Stimulated activated CD8-positive, alpha-beta memory T cell treated with anti-CD3 and anti-CD28 coated beads, Interleukin-7, amount 100 ng/mL, for 24 hours (primary cell): ENCODE measurements at places on chromosomes 7 and 10.

DNA sequence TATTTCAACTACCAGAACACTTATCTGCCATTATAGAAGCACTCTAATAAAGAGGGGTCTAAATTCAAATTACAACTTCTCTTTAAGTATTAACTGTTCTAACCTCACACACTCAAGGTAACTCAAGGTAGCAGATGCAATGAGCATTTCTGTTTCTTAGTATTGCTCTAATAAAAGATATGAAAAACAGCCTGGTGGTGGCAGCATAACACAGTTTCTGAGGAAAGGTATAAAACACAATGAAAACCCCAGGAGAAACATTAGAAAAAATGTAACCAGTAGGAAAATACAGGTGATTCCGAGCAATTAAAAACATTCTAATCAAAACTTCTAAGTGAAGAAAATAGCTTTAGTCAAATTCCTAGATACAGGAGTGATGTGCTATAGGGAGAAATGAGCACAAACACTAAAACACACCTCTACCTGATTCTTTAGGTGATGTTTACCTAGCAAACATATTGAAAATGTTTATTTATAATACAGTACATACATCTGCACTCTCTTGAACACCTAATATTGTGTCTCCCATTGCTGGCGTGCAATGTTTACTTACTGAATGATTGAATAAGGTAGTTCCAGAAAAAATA lies 3.5 kb downstream of the MKRN1 start:
- DNase-seq, result no peak

- no peak for DNase-seq
These were observed 495.2 kb downstream of the PLXNA4 start for GRCh38 chr7:132080967-132081668.

DNA sequence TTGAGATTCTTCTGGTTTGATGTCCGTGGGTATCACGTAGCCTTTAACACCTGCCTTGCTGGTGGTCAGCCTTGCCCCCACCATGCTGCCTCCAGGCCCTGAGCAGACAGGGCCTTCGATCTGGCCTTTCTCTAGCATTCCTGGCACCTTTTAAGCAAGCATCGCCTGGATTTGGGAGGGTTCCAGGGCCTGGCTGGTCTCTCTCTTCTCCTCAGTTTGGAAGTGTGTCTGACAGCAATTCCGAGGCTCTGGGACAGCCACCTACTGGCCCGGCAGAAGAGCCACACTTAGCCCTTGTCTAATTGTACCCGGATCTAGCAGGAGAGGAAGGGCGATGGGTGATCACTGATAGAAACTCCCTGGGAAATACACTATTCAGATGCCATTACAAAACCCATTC lies 441.3 kb upstream of the MKI67 start:
- DNase-seq, result no peak

- no peak for DNase-seq
These were observed 14.7 kb downstream of the SPAM1 start for GRCh38 chr7:123939784-123940183.

GRCh38 chr10:110175406-110175805 lies 32.0 kb upstream of the MXI1 start:
- no peak for DNase-seq

GRCh38 chr10:95355301-95355700 lies 64.5 kb upstream of the PDLIM1 start:
- DNase-seq, result no peak

DNA sequence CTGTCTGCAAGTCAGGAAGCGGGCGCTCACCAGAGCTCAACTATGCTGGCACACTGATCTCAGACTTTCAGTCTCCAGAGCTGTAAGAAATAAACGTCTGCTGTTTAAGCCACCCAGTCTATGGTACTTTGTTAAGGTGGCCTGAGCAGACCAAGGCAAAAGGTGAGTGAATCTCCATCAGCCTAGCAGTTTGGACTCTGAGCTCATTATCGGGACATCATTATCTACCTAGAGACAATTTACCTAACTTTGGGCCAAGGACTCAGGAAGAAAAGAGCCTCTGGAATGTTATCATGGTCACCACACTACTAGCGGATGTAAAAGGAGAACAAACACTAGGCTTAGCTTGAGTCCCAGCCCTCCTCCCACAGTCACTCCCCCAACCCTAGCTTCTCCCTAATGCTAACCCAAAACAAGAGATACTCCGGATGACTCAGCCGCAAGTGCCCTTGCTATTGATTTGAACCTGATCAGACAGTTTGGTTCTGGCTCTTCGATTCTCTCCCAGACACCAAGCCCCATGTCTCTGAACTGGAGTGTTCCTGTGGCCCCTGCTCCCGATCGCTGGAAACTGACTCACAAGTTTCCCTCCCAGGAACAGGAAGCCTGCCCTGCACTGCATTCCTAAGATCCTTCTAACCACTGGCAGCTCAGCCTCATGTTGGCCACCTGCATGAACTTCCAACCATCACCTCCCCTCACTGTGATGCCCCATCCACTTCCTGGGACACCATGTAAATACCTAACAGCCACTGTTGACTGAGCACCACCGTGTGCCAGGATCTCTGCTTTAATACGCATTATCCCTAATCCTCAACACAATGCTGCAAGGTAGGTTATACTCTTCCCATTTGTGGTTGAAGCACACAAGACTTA lies 34.5 kb downstream of the CREB3L2 start:
- no peak for DNase-seq

- DNase-seq, result no peak
These were observed 138.2 kb upstream of the PLPP4 start for GRCh38 chr10:120318862-120319261.

DNA sequence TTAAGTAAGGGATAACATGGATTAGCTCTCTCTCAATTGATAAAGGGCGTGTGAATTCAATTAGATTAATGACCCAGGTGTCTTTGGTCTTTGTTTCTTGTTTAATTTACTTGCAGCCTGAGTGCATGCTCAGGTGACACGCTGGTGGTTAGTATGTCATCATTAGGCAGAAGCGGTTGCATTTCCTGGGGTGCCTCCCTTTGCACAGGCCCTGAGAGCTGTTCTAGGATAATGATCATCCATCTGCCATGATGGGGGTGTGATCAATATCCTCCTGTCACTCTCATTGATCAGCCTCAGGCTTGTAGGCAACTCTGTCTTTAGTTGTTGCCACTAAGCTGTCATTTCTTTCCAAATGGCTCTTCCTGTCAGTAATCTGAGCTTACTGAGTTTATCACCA lies 99.6 kb upstream of the NPS start:
- DNase-seq, result no peak

DNA sequence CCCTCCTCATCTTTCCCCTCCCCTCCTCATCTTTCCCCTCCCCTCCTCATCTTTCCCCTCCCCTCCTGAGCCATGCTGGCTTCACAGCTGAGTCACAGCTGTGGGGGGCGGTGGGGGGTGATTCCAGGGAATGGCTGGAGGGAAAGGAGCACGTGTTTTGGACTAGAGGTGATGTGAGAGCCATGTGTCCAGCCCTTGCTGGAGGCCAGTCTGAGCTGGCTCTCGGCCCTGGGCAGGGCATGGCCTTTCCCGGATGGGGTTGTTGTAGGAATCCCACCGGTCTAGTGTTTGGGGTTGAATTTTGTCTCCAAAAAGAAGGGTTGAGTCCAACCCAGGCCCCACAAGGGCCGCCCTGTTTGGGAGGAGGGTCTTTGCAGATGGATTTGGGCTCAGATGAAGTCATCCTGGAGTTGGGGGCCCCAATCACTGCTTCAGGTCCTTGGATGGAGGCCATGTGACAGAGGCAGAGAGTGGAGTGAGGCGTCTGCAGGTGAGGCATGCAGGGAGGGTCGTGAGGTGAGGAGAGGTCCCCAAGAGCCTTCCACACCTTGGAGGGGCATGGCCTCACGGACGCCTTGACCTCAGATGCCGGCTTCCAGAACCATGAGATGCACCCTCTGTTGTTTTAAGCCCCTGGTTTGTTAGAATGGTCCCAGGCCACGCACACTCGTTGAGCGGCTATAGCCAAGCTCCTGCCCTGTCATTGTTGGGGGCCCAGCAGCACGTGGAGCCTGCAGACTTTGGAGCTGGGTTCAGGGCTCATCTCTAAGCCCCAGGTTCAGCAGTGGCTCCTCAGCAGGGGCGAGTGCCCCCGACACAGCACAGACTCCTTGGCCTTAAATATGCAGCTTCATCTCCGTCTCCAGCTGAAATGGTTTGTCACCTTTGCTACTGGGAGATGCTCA lies 101.6 kb downstream of the DNAJB6 start:
- no peak for DNase-seq

DNA sequence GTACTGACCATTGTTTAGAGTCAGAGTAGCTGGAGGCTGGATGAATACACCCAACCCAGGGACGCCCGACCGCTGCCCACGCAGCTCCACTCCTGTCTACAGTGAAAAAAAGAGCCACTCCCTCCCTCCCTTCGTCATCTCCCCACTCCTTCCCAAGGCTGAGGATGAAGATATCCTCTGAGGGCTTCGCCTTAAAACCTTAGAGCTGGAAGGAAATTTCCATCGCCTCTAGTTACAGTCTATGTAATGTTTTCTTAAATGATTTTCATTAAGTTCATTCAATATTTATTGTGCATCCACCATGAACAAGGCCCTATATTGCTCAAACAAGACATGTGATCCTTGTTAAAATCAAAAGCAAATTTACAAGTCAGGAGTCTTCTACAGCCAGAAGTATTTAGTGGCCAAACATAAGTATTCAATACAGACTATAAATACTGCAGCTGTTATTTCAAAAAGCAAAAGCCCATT lies 11.3 kb upstream of the SLIT1 start:
- DNase-seq, result no peak

- DNase-seq, result no peak
These were observed 128.1 kb upstream of the SAMD8 start for GRCh38 chr10:74983383-74983782.
